Stimulated activated CD4-positive, alpha-beta T cell treated with anti-CD3 and anti-CD28 coated beads, Interleukin-15, amount 100 ng/mL, for 1 hour (primary cell): ENCODE measurements at places on chromosomes 1 and 21.

DNA sequence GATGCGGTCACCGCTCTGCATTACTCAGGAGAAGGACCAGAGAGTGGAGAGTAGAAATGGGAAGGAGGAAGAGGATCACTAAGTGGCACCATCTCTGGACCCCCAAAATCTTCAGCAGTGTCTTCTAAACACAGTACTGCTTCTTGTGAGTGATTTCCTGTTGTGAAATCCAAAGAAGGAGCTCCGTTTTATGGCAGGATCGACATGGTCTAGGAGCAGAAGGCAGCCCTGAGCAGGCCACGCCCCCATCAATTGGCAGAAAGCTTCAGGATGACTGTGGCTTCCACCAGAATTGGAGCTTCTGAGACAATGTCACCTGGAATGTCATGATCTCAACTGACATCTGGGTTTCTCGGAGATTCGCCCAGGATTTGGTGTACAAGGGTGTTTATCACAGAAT lies 171.5 kb downstream of the ADSS2 start:
- no peak for DNase-seq

DNA sequence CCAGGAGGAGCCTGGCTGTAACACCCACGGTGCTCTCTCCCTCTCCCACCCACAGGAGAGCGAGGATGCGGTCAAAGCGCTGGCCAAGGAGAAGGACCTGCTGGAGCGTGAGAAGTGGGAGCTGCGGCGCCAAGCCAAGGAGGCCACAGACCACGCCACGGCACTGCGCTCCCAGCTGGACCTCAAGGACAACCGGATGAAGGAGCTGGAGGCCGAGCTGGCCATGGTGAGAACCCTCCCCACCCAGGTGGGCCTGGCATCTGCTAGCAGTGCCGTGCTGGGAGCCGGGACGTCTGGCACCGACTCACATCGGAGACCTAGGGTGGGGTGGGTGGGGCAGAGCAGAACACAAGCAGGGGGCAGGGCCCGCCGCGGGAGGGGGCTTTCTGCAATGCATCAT lies 109.6 kb upstream of the TMEM51 start:
- no peak for DNase-seq

GRCh38 chr21:45724345-45724961 lies 80.9 kb downstream of the PCBP3 start:
- DNase-seq, result no peak

- no peak for DNase-seq
Observed at GRCh38 chr1:67615886-67616285, 69.1 kb upstream of the GADD45A start.

DNA sequence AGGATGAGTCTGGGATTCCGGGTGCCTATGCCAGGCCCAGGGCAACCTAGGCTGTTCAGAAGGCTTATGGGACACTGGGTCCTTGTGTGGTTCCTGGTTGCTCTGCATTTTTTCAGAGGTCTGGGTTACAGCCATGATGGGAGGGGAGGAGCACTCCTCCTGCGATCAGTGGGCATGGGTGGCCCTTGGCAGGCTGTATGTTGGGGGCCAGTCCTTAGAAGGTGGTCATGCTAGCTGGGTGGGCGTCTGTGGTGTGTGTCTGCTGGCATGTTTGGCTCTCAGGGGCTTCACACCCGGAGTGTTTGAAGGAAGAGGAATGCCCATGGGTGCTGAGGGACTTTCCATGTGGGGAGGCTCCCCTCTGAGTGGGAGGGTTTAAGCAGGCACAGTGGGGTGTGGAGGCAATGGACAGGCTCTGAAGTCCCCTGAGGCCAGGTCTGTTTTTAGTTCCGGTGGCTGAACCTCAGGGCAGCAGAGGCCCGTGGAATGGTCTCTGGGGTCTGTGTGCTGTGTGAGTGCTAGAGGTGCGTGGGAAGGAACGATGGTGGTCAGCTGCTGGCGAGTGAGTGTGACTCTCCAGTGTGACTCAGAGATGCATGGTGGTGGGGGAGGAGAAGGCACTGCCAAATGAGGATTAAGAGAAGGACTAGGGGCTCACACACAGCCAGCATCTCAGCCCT lies 25.3 kb downstream of the CACNA1E start:
- no peak for DNase-seq

GRCh38 chr1:62397301-62397700 lies 39.5 kb upstream of the USP1 start:
- DNase-seq, result no peak

DNA sequence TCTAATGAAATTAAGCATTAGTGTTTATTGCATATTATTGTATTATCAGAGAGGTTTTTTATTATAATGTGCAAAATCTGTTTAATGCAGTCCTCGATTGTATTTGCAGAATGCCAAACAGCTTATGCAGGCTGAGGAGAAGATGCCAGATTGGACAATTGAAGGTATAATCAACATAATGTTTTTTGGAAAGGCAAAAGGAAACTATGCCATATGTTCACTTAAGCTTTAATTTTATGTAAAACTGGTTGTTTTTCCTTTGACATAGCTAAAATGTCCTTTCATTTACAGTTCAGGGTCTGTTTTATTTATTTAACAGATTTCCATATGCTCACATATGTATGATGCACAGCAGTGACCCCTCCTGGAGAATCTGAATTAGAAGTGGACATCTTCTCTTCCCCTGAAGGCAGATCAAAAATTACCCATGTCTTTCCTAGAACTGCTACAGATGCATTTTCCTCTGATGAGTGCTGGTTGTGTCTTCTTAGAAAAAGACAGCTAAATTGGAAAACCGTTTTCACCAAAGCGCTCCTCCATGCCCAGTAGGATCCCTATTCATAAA lies 143.5 kb upstream of the USH2A start:
- no peak for DNase-seq

DNA sequence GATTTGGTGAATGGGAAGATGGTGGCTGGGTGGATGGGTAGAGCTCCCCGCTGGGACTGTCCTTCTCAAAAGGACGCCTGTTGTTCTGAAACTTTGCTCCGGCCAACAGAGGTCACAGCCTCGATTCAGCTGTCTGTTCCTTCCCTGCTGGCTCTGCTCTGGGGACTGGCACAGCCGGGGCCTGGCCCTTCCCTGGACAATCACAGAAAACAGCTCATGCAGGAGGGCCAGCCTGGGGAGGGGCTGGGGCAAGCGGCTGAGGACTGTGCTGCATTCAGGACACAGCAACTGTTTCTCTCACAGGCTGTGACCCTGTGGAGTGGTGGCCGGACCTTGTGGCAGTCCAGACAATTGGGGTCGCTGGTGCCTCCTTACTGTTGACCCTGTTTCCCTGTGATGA lies 110.7 kb upstream of the TMEM51 start:
- no peak for DNase-seq

GRCh38 chr1:204460346-204460745 lies 34.3 kb downstream of the PIK3C2B start:
- no peak for DNase-seq

- no peak for DNase-seq
Observed at GRCh38 chr1:13661539-13661938, 38.4 kb upstream of the PRDM2 start.
